ENCODE measurements at places on chromosomes 1 and 21.

- DNase-seq: no peak
Measured at GRCh38 chr1:157025385-157025784, 20.2 kb downstream of the ARHGEF11 start.

DNA sequence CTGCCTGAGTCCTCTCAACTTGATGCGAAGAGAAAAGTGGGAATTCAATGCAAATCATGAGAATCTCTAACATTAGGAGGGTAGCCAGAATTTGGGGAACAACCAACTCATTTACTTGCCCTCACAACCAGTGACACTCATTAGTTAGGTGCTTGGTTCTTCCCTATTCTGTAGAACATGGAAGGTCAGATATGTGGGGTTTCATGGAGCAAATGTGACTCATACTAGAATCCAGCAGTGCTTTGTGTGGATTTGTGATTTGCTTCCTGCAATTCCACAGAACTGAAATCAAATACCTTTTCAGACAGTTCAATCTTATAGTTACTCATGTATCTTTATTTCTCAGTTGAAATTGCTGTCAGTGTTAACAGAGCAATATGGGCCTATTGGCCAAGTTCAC, 6.9 kb upstream of the ETV3 start:
- DNase-seq: no peak

DNA sequence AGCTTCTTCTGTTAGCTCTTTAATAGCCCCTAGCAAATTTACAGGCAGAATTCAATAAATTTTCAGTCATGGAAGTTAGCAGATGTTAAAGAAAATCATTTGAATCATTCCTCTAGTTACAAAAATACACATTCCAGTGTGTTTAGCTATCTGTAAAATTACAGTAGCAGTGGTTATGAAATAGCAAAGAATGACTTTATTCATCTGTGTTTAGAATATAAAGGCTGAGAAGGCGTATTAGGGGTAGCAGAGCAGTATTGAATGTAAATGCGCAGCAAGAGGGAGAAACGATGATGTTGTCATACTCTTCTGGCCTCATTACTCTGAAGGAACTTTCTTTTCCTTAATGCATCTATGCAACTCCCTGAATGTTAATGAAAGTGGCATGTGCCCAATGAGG, 106.2 kb upstream of the CYYR1 start:
- DNase-seq: no peak

DNA sequence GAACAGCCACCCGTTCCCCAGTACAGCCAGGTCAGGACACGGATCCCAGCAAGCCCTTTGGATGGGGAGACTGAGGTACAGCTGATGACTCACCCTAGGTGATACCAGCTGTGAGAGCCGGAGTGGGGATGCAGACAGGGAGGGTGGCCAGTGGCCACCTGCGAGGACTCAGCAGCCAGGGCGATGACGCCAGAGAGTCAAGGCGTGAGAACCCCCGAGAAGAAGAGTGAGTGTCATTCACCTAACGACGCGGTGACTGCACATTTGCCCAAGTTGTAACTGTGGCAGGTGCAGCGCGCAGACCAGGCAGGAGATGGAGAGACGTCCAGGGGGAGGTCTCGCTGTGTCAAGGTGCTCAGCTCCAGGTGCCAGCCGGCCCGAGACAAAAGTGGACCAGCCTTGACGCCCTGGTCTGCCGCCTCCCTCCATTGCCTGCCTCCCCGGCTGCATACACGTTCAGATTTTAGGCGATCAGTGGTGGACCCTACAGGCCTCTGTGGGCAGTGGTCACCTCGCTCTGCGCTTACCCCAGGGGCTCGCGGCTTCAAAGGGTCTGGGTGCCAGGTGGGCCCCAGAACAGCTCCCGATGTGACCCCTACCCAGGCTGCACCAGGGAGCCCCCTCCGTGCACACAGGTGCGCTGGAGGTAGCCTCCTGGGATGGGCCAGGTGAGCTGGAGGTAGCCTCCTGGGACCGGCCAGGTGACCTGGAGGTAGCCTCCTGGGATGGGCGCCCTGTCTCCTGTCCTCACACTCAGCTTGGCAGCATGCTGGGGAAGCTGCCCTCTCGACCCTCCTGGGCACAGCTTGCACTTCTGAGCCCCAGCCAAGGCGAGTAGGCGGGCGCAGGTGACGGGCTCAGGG, 11.9 kb downstream of the LRRC3 start:
- no peak for DNase-seq

DNA sequence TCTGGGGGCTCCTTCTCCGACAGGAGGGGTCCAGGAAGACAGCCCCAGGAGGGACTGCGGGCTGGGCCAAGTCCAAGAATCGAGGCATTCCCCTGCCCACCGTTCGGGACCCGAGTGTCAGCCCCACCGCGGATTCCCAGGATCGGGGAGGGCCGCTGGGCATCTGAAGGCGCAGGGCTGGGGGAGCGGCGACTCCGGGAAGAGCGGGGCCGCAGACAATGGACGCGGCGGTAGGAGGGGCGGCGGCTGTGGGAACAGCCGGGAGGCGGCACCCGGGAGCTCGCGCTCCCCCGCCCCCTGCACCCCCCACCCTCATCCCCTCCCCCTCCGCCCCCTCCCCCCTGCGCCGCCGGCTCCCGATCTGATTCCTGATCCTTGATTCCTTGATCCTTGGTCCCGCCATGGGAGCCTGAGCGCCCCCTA, at the start of gene VANGL2:
VANGL2 (plus strand) TSS at position 342 of the 423 bp plus-strand sequence. CDS start 15,274 bp downstream, outside the sequence.
- peak; percentile 55 for DNase-seq
